ENCODE measurements at places on chromosomes 11 and 22.
A peak's percentile ranks its signal among the peaks of the same experiment; 100 is the strongest.

DNA sequence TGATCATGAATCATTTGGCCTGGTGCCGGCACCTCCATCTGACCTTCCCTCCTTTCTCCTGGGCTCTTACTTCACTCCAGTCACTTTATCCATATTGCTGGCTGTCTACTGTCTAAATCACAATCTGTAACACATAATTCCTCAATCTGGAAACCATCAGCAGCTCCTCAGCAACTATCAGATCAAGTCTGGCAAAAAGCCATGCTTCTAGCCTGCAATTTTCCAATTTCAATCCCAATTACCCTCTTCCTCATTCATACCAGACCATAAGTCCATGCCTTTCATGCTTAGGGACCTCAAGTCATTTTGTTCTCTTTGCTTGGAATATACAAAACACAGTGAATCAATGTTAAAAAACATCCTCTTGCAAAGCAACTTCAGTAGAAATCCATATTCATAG, 882.8 kb upstream of the ANO3 start:
- DNase-seq: no peak

DNA sequence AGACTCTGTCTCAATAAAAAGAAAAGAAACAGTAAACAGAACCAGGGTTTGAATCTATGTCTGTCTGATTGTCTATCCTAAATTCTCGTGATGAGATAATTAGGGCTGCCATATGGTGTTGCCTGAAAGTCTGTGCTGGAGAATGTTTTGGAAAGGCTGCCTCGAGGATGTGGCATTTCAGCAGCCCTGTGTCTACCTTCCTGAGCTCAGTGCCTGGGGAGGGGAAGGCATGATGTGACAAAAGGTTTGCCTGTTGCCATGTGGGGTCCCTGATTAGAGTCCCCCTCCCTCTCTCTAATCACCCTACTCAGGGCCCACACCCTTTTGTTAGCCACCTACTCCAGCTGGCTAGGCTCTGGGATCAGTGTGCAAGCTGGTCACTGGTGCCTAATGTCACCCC, 15.2 kb downstream of the CD82 start:
- DNase-seq: no peak

GRCh38 chr11:15197696-15198095, 83.0 kb downstream of the INSC start:
- no peak for DNase-seq

- no peak for DNase-seq
Measured at GRCh38 chr11:12853652-12854296, 155.3 kb upstream of the RASSF10 start.

DNA sequence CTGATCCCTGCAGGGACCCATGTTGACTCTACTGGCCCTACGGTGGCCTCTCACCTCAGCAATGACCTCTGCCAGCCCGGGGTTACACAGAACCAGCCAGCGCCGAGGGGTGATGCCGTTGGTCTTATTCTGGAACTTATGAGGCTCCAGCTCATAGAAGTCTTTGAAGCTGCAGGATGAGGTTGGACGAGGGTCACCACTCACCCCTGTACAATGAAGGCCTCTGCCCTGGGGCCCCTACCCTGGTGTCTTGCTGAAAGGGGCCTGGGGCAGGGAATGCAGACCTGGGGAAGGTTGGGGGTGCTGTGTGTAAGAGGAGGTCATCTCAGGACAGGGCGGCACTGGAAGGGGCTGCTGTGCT, 6.8 kb downstream of the PYGM start:
- DNase-seq: peak; percentile 46

- DNase-seq: no peak
Measured at GRCh38 chr11:68632802-68633201, 51.5 kb upstream of the GAL start.

GRCh38 chr11:1478544-1478943, 8.0 kb downstream of the MOB2 start:
- peak; percentile 68 for DNase-seq

DNA sequence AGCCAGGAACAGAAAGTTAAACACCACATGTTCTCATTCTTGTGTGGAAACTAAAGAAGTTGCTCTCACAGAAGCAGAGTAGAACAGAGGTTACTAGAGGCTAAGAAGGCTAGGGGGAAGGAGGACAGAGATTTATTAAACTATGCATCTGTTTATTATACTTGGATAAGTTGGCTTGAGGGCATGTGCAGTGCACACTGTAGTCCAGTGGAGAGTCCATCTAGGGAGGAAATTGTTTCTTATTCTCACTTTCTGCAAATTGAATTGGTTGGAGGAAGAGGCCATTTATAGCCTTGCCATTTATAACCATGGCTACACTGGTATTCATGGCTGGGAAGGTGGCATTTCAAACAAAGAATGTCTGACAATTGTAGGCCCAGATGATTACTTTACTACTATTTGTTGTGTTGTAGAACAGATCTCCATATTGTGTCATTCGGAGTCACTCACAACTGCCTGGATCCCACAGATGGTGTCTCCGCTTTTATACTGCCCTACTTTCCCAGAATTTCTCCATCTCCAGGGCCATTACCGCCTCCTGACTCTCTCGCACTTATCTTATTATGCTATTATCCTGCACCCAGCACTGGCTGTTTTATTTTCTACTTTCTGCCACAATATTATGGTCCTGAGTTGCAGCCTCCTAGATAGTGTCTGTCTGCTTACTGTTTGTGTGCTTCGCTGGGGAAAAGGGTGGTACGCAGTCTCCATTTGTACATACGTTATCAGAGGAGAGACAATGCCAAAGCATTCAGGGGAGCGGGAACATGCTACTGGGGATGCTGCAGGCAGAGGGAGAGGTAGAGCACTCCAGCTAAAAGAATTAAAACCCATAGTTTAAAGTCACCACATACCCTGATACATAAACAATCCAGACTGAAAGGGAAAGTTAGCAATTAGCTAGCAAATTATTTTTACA, 169.3 kb upstream of the BLID start:
- no peak for DNase-seq

GRCh38 chr22:42974223-42974622, 40.7 kb downstream of the PACSIN2 start:
- no peak for DNase-seq

GRCh38 chr11:69445131-69445470, 36.4 kb upstream of the LINC01488 start:
- DNase-seq: peak; percentile 74

DNA sequence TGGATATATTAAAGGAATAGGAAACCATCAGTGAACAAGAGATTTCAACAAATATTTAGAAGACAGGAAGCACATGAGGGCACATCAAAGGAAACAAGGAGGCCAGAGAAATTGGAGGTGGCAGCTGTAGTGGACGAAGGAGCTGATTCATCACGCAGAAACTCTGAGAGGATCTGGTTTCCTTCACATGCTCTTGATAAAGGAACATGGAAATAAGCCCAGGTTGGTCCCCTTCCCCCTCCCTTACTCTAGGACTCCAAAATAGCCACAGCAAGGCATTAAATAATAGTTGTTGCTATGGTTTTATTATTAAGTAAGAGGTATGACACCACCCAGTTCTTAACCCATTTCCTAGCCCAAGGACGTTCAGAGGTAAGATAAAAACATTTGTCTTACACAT, 11.3 kb downstream of the IZUMO1R start:
- DNase-seq: no peak

DNA sequence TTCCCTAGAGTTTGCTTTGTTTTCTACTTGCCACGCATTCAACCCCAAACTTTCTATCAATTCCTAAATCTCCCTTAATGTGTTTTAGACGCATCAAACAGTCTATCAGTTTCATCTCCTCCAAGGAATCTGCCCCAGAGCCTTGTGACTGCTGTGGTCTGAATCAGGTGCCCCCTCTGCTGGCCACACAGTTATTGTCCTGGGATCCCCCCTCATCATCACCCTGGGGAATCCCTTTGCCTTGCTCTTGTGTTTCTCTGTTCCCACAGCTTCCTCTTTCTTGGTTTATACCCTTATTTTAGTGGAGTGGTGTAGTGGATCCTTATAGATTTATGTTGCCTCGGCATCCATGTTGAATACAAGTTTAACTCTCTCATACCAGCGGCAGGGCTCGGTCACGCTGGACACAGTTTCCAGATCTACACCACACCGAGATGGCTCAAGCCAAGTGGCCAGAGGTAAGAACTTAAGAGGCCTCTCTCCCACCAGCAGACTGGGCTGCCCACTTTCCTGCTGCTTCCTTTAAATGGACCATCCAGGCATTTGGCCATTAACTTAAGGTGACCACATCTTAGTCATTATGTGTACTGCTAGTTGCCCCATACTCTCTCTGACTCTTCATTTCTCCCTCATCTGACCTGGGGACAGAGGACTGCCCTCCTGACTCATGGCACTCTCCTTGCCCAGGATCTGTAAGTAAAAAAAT, 8.2 kb downstream of the UPB1 start:
- DNase-seq: peak; percentile 85

GRCh38 chr11:43035086-43035485, 276.7 kb upstream of the API5 start:
- no peak for DNase-seq
